SK-N-SH (cell line): ENCODE measurements at places on chromosomes 3 and 15. TPM values are rescaled to one million over a fixed set of nuclear protein-coding genes. Genes with fewer than 3 reads are reported as not detected.

DNA sequence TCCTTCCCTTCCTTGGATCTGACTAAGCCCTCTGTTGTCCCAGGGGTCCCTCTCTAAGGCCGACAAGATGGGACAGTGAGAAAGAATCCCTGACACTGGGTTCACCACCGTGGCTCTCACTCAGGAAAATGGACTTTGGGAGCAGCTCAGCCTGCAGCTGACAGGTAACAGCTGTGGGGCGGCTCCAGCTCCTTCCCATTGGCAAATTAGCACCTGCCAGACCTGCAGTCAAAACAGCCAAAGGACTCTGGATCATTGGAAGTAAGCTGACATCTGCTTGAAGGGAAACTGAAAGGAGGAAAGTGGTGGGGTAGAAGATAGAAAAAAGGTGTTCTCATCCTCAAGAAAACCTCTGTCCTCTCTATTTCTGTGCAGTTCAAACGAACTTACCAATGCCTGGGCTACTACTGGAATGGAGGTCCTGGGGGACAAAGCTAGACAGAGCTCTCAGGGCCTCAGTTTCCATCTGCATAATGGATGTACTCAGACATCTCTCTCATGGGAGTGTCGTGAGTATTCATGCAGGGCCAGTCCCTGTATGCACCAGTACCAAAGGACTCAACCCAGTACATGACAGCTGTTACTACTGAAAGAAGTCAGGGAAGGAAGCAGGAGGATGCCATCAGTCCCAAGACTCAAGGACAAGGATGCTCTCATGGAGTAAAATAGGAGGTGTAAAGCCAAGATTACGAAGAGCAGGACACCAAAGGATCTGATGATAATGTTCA, 53.6 kb upstream of the DCLK3 start:
- DNase-seq, result no peak
- H3K27ac ChIP-seq, result no peak overlapping the region
- no peaks in the 10 kb centered on the region for H3K4me1 ChIP-seq
- no peak overlapping the region for H3K4me3 ChIP-seq
- peaks cover 5% of the 10 kb centered on the region; the same call in 1 of the 2 replicates for H3K27me3 ChIP-seq
- H3K36me3 ChIP-seq, result no peaks in the 10 kb centered on the region

GRCh38 chr3:113441051-113441770, at the start of gene CFAP44:
CFAP44 (minus strand) TSS chr3:113441493; CDS start chr3:113433664, 7,829 bp downstream.
- peaks cover 9% of the 10 kb centered on the region for H3K36me3 ChIP-seq
- H3K27ac ChIP-seq, result no peak within 1 kb of the TSS
- no peaks in the 10 kb centered on the region for H3K27me3 ChIP-seq
- H3K4me3 ChIP-seq, result no peak within 1 kb of the TSS
- H3K4me1 ChIP-seq, result no peaks in the 10 kb centered on the region

GRCh38 chr15:97461226-97461625, 499.3 kb upstream of the ARRDC4 start:
- H3K27me3 ChIP-seq, result no peaks in the 10 kb centered on the region
- no peaks in the 10 kb centered on the region for H3K4me1 ChIP-seq
- H3K4me3 ChIP-seq, result no peak overlapping the region
- H3K27ac ChIP-seq, result no peak overlapping the region
- DNase-seq, result no peak

The LARP6 gene
- 193 and 236 TPM in 2 replicates for polyA plus RNA-seq

The MNS1 gene
- polyA plus RNA-seq, result 0.42 and 0.90 TPM in 2 replicates
